Kidney (tissue), 22 donors: ENCODE measurements at places on chromosomes 2 and 18. TPM values are rescaled to one million over a fixed set of nuclear protein-coding genes. Genes with fewer than 3 reads are reported as not detected.
A peak's percentile ranks its signal among the peaks of the same experiment; 100 is the strongest.

Gene EFEMP1
- 68.4 TPM for polyA plus RNA-seq

GRCh38 chr2:215664847-215665525, 229.1 kb upstream of the FN1 start:
- DNase-seq, result no peak

Gene STPG4
- not detected for polyA plus RNA-seq

- DNase-seq, result no peak
Observed at GRCh38 chr18:45342166-45342565, 273.1 kb upstream of the SLC14A2 start.

DNA sequence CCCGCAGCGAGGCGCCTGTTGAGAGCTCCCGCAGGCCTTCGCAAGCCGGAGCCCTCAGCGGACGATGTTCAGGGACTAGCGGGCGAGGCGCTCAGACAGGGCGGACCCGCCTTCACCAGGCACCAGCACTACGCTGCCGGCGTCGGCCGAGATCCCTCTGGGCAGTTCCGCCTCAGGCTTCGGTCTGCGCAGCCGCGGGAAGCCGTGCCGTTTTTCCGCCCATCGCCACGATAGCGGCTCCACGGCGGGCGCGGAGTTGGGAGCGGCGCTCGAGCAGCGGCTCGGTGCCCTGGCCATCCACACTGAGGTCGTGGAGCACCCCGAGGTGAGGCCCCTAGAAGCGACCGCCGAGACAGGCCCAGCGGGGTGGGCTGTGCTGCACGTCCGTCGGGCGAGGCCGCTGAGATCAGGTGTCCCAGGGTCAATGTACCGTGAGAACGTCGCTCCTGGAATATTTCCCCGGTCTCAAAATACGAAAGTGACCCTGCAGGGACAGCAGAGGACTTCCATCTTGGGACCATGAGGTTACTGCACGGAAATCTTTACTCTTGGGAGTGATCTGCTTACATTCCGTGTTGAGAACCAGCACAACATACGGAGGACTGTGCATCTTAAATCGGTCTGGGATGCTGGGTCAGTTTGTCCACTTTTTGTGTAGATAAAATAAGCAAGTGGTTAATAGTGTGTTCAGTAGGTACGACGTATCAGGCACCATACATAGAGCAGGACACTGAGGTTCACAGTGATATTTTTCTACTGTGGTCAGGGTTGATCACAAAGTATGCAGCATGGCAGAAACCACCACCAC, 13.3 kb upstream of the MTIF2 start:
- peak; percentile 96 for DNase-seq

DNA sequence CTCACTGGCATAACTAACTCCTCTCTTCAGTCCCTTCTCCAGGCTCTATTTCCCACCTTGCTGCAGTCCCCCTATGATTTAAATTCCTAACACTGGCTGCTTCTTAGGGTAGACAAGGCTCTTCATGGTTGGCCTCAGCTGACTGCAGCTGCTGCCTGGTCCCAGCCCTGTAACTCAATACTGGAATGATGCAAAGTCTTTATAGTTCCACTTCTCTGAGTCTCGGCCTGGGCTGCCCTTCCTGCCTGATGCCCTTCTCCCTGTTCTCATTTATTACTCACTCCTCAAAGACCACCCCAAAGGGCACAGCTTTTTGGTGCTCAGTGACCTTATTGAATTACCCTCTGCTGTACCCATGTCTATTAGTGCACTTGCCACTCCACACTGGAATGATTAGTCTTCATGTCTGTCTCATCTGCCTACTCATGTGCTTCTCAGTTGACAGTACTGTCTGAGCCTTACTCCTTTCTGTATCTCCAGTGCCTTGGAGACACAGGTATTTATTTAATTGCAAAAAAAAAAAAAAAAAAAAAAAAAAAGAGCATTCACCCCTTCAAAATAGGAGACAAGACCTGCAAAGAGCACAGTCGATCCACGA, 199.4 kb upstream of the REV1 start:
- DNase-seq, result peak; percentile 82

GRCh38 chr18:57447154-57447621, 12.0 kb downstream of the ONECUT2 start:
- DNase-seq, result peak; percentile 75

GRCh38 chr2:45826460-45826859, 175.0 kb downstream of the PRKCE start:
- DNase-seq, result no peak

- DNase-seq, result peak; percentile 51
Observed at GRCh38 chr2:39657287-39657937, 8.3 kb upstream of the TMEM178A start.

Gene EGR4
- not detected for polyA plus RNA-seq

Gene CD226
- polyA plus RNA-seq, result 0.28 TPM

DNA sequence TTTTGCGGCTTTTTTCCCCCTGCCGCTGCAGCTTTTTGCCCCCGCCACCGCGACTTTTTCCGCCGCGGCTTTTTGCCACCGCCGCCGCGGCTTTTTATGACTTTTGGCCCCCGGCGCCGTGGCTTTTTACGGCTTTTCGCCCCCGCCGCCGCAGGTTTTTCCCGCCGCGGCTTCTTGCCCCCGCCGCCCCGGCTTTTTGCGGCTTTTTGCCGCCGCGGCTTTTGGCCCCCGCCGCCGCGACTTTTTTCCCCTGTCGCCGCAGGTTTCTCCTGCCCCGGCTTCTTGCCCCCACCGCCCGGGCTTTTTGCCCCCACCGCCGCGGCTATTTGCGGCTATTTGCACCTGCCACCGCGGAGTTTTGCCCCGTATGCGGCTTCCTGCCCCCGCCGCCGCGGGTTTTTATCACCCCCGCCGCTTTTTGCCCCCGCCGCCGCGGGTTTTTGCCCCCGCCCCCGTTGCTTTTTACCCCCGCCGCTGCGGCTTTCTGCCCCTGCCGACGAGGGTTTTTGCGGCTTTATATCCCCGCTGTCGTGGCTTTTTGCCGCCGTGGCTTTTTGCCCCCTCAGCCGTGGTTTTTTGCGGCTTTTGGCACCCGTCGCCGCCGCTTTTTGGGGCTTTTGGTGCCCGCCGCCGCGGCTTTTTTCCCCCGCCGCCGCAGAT, 2750.9 kb downstream of the RPIA start:
- DNase-seq, result peak; percentile 14

Gene IL37
- not detected for polyA plus RNA-seq

Gene SDC1
- polyA plus RNA-seq, result 206 TPM

Gene IRS1
- polyA plus RNA-seq, result 4.5 TPM

Gene WDR54
- 37.6 TPM for polyA plus RNA-seq

DNA sequence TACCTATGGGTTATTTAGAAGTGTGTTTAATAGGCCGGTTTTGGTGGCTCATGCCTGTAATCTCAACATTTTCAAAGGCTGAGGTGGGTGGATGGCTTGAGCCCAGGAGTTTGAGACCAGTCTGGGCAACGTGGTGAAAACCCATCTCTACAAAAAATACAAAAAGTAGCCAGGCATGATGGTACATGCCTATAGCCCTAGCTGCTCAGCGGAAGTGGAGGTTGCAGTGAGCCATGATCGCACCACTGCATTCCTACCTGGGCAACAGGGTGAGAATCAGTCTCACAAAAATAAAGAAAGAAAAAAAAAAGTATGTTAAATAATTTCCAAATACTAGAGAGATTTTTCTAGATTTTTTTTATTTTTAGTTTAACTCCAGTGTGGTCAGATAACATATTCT, 316.0 kb downstream of the KIAA1328 start:
- no peak for DNase-seq

Gene NAT8
- polyA plus RNA-seq, result 1,820 TPM

GRCh38 chr2:4962419-4962818, 729.8 kb upstream of the SOX11 start:
- DNase-seq, result no peak

Gene CYRIA
- 1.0 TPM for polyA plus RNA-seq

DNA sequence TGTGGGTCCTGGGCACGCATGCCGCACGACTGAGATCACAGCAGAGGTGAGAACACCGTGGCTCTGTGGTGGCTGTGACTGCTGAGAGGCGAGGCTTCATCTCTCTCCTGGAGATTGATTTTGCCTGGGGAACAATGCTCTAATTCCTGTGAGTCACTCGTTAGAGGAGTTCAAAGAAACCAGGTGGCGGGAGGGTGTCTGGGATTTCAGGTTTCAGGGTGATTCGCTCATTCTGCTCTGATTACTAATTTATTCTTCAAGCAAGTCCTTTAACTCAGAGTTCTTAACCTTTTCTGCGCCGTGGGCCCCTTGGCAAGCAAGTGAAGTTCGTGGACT, 56.3 kb downstream of the GLI2 start:
- no peak for DNase-seq
